ENCODE measurements at places on chromosomes 7 and 10.

DNA sequence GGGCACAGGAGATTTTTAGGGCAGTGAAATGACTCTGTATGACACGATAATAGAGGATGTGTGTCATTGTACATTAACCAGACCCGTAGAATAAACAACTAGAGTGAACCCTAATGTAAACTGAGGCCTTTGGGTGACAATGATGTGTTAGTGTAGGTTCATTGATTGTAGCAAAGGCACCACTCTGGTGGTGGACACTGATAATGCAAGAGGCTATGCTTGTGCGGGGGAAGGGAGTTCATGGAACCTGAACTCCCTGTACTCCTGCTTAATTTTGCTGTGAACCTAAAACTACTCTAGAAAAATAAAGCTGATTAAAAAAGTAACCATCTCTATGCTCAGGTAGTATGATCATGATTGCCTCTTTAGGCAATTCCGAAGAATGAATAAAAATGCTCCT, 96.3 kb upstream of the VIPR2 start:
- DNase-seq, result no peak

- no peak for DNase-seq
These were observed 1.8 kb downstream of the HOXA2 start for GRCh38 chr7:27100694-27101170.

DNA sequence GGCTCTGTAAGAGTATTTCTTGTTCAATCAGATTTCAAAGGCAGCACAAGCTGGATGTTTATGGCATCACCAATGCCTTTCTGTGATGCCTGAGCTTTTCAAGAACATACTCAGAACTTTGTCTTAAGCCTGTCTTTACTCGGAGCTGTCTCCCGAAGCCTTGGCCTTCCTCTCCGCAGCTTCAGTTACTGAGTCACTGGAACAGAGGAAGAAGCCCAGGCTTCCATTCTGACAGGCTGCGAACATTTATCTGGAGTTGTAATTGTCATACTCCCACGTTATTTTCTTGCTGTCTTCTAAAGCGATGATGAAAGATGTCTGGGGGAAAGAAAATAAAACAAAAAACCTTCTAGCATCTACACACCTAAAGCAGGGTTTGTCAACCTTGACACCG, 43.9 kb downstream of the GRK5 start:
- DNase-seq, result no peak

- DNase-seq, result no peak
These were observed 53.2 kb downstream of the KLHDC10 start for GRCh38 chr7:130123501-130123900.

DNA sequence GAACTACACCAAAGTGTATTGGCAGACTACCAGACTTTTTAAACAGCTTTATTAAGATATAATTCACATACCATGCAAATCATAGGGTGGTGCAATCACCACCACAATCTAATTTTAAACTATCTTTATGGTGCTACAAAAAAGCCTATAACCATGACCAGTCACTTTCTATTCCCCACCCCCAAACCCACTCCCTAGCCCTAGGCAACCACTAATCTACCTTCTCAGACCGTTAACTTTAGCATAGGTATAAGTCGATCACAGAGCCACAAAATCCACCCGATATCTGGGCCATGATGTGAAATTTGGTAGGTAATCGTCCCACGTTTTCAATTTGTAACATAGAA, 536 bp upstream of the POM121 start:
- DNase-seq, result no peak

DNA sequence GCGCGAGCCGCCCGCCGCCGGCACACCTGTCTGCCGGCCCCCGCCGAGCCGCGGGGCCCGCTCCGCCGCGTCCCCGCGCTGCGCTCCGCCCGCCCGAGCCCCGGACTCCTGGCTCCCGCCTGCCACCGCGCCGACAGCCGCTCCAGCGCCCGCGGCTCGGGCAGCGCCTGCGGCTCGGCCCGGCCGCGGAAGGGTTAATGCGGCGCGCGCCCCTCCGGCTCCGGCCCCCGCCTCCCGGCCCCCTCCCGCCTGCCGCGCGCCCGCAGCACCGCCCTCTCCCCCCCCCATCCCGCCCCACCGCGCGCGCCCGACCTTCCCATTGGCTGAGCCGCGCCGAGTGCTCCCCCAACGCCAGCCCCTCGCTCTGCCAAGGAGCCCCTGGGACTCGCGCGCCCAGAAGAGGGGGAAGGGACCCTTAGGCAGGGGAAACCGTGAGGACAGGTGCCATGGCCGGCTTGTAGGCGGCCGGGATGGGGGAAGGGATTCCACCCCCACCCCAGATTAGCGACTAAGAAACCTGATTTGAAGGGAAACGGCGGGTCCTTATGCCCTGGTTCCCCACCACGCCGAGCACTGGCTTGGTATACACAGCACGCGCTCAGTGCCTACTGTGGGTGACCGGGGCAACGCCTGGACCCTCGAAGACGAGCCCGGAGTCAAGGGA, at the start of gene KCNH2:
Gene KCNH2, minus strand, starts transcription at position 196 of the 664 bp plus-strand sequence. CDS start 408 bp downstream, outside the sequence.
- DNase-seq, result peak; percentile 87

DNA sequence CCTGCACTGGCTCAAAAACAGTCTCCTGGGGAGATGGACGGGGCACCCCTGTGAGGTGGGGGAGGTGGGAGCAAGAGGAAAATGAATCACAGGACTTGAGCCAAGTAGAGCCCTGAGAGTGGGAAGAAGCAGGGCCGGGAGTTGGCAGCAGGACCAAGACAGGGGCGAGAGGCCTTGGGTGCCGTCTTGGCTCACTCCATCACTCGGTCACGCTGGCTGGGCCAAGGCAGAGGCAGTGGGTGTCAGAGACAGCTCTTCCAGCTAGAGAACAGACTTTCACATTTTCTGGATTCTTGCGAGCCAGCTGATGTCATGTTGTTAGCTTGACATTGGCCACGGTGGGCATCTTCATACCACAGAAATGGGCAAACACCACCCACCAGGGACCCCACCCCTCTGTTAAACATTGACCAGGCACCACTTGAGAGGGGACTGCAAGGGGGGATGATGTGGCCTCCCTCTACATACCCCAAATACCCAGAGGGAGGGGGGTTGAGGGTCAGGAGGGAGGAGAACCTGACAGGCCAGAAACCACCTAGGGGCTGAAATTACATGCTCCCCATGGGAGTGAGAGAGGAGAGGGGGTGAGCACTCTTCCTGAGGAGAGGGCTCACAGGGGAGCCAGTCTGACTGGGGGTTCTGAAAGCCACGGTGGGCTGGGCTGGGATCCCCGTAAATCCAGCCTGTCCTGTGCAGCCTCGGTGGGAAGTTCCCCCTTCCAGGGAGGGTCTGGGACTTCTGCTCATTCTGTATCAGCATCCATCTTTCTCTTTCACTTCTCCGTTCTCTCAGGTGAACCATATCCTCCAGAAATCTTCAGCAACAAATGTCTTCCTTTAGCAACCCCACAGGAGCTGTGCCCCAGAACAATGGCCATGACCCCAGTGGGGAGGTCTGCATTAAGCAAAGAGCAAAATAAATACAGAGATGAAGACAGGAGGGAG, 19.6 kb downstream of the CAMK2B start:
- DNase-seq, result peak; percentile 42

DNA sequence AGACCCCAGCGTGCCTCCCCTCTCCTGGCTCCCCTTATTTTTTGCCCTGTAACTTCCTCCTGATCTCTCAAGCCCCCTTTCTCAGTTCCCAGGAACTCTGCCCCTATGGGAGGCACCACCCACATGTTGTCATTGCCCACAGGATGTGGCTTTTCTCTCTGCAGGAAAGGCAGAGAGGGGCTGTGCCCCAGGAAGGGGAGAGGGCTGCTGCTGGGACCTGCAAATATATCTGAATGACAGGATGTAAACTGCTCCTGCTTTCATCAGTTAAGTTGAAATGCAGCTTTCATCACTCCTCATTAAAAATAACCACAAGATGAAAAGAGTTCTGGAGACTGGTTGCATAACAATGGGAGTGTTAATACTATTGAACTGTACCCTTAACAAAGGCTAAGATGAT, 103.3 kb downstream of the CLEC2L start:
- no peak for DNase-seq

DNA sequence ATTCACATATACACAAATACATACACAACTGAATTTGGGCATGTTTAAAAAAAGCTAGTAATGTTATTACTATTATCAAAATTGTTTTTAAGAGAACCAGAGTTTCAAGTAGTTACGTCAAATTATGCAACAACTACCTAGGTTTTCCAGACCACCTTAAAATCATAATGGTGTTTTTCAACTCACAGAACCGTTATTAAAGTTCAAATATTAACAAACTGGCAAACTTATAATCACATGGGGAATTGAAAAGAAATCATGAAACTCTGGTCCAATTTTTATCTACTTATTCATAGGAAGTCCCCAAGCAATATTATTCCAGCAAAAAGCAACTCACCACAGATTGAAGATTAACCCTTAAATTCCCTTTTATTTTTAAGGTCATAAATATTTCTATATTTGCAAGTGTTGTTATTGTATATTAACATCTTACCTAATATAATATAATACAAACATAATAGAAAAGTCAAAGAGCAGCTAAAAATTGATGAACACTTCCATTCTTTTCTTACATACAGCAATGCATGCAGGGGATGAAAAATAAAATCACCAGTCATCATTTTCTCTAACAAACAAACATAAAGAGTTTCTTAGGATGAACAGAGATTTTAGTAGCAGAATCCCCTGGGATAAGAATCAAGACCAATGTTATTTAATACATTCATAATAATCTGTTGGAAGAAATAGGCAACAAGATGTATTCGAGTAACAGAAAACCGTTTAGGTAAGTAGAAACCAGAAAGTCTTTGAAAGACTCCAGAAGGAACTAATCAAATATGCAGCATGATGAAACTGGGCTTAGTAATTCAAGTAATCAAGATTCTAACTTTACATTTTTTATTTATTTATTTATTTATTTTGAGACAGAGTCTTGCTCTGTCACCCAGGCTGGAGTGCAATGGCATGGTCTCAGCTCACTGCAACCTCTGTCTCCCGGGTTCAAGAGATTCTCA, 391.1 kb downstream of the PARD3 start:
- DNase-seq, result no peak

DNA sequence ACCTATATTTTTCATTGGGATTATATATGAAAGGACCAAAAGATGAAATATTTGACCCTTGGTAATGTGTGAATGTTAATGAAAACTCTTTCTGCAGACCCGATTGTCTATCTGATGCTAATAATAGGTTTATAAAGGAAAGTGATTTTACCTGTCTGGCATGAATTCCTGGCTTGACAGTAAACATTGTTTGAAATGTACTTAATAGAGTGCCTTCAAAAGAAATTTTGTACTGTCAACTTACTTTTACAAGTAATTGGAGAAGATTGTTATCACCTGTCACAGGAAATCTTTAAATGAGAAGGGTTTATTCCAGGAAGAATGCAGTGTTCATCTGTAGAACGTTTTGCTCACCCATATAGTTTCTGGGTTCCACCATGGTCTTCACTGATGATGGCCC, 588.2 kb downstream of the INHBA start:
- no peak for DNase-seq

DNA sequence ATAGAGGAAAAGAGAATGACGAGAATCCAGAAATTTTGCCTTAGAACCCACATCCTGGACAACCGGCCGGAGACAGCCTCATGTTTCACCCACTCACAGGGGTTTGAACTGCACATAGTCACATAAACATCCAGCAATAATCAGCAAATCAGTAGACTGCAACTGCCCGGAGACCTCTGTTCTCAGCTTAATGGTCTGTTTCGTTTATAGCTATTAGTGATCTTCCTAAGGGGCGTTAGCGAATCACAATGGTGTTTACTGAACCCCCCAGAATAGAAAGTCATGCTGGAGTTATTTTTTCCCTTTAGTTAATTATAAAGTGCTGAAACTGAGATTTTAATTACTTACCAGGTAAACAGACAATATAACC, 98.4 kb downstream of the SFMBT2 start:
- DNase-seq, result no peak

- no peak for DNase-seq
These were observed 126.0 kb upstream of the CALN1 start for GRCh38 chr7:72538147-72538546.

- peak; percentile 14 for DNase-seq
These were observed 502.1 kb downstream of the RPS24 start for GRCh38 chr10:78535716-78536218.

DNA sequence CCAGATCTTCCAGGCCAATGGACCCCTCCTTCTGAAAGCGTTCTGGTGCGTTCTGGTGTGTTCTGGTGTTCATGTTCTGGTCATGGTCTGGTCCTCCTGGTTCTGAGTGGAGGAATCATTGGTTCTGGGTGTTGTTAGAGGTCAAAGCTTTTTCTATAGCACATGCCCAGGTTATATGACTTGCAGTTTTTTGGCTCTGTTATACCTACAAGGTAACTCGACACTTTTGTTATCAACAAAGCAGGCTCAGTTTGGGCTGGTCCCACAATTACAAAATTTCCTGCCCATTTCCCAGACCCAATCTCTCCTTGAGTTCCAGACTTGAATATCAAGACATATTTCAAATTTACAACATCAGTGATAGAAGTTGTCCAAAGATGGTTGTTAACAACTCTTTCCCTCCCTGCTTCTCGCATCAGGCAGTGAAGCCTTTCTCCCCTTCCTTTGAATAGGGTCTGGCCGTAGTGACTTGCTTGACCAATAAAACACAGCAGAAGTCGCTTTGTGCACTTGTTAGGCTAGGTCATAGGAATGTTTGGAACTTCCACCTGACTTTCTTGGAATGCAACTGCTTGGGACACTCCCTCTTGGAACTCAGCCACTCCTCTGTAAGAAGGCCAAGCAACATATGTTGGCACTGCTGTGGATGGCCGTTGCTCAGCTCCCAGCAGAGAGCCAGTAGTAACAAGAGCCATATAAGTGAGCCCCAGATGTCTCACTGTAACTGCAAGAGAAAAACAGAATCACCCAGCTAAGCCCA, 83.1 kb upstream of the STEAP1B start:
- DNase-seq, result no peak

DNA sequence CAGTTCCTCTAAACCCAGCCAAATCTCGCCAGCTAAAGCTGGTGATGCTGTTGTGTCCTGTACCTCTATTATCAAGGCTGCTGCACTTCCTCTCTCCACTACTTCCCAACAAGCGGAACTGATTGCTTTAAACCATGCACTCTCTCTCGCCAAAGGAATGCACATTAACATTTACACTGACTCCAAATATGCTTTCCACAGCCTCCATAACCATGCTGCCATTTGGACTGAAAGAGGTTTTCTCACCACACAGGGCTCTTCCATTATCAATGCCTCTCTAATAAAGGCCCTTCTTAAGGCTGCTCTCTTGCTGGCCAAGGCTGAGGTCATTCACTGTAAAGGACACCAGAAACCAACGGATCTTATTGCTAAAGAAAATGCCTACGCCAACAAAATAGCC, 11.4 kb upstream of the LRRC61 start:
- no peak for DNase-seq

- peak; percentile 60 for DNase-seq
These were observed 9.5 kb upstream of the RAMP3 start for GRCh38 chr7:45147858-45148652.

DNA sequence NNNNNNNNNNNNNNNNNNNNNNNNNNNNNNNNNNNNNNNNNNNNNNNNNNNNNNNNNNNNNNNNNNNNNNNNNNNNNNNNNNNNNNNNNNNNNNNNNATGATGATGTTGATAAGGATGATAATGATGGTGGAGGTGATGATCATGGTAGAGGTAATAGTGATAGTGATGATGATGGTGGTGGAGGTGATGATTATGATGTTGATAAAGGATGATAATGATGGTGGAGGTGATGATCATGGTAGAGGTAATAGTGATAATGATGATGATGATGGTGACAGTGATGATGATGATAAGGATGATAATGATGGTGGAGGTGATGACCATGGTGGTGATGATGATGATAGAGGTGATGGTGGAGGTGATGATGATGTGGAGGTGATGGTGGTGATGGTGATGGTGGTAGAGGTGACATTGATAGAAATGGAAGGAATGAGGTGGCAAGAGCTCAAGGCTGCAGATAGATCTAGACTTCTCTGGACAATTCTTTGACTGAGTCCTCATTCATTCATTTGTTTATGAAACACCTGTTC, 47.8 kb downstream of the FAM20C start:
- DNase-seq, result no peak

Data from left forelimb (tissue), 1 donor.